ENCODE measurements at places on chromosomes 16 and 17.
A peak's percentile ranks its signal among the peaks of the same experiment; 100 is the strongest.

DNA sequence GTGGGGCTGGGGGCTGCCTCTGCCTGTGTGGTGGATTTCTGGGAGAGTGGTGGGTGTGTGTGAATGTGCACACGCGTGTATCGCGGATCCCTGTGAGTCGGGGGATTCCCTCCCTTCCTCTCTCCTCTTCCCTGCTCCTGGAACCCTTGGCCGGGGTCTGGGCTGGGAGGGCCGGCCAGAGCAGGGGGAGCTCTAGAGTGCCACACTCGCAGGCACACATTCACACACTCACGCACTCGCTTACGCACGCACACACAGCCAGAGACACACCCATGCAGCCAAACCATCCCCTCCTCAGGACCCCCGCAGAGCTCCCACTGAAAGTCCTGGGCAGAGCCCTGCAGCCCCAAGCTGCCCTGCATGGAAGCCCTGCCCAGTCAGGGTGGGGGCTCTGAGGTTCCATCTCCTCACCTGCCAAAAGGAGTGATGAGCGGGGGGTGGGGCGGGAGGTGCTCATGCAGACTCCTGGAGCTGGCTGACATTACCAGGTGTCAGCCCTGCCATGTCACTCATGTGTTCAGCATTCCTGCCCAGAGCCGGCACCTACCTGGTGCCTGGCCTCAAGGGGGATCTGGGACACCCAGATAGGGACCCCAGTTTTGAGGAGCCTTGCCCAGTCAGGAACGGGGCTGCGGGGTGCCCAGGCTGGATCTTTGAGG, 1.9 kb downstream of the NECAB2 start:
- no peak for DNase-seq

- no peak for DNase-seq
Measured at GRCh38 chr17:8861495-8862181, 5.8 kb downstream of the PIK3R6 start.

DNA sequence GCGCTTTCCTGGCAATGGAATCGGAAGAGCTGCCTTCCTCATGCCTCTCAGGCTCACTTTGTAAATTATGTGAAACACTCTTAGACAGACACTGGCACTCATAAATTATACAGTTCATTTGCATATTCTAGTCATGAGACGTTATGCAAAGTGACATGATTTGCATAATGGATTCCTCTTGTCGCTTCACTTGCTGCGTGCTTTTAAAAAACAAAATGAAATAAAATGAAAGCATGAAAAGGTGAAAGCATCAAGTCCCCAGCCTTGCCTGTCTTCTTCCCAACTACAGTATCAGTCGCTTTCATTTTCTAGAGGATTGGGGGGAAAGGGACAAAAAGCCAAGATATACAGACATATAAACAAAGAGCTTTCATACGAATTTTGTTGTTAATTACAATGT, 252.8 kb upstream of the PMFBP1 start:
- no peak for DNase-seq

GRCh38 chr16:53950677-53951076, 246.7 kb downstream of the FTO start:
- no peak for DNase-seq

DNA sequence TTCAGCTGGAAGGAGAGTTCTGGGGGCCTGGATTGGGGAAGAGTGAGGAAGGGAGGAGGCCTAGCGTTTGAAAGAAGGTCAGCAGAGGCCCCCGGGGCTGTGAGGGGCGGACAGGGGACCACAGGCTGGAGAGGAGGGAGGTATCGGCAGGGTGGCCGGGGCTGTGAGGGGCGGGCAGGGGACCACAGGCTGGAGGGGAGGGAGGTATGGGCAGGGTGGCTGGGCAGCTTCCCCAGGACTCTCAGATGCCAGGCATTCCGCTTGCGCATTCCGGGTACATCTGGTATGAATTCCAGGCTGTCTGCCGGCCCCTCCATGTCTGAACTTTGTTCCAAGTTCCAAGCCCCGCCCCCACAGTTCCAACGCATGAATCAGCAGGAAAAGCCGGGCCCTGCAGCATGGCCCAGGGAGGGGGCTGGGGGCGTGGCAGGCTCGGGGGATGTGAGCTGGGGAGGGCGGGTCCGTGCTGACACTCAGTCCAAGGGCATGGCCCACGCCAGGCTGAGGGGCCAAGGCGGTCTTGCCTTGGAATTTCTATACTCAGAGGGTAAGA, 4.3 kb upstream of the TLCD2 start:
- DNase-seq = peak; percentile 31

GRCh38 chr17:75764417-75764710, 628 bp downstream of the GALK1 start:
- DNase-seq = no peak

DNA sequence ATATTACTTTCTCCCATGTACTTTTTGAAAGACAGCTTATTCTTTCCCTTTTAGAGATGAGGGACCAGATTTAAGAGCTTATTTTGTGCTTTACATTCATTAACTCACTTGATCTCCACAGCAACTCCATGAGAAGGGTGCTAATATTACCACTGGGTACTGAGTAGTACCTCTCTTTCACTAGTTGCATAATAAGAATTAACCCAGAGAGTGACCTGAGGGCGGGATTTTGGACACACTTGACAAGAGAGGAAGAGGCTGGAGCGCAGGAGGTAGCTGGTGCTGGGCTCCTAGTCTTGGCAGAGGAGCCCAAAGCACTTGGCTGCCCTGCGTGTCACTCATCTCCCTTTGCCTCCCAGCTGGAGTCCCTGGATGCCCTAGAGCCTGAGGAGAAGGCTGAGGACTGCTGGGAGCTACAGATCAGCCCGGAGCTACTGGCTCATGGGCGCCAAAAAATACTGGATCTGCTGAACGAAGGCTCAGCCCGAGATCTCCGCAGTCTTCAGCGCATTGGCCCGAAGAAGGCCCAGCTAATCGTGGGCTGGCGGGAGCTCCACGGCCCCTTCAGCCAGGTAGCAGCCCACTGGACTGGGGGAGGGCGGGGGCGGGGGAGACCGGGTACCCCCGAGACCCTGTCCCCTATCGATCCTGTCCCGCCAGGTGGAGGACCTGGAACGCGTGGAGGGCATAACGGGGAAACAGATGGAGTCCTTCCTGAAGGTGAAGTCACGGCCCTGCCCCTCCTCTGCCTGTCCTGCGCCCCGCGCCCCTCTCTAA, 1.7 kb upstream of the MAZ start:
- no peak for DNase-seq

GRCh38 chr17:50114849-50115357, 15.1 kb downstream of the SAMD14 start:
- DNase-seq = peak; percentile 38

GRCh38 chr16:14248791-14249190, 177.7 kb downstream of the MRTFB start:
- no peak for DNase-seq

- no peak for DNase-seq
Measured at GRCh38 chr17:15112846-15113617, 152.1 kb downstream of the PMP22 start.

DNA sequence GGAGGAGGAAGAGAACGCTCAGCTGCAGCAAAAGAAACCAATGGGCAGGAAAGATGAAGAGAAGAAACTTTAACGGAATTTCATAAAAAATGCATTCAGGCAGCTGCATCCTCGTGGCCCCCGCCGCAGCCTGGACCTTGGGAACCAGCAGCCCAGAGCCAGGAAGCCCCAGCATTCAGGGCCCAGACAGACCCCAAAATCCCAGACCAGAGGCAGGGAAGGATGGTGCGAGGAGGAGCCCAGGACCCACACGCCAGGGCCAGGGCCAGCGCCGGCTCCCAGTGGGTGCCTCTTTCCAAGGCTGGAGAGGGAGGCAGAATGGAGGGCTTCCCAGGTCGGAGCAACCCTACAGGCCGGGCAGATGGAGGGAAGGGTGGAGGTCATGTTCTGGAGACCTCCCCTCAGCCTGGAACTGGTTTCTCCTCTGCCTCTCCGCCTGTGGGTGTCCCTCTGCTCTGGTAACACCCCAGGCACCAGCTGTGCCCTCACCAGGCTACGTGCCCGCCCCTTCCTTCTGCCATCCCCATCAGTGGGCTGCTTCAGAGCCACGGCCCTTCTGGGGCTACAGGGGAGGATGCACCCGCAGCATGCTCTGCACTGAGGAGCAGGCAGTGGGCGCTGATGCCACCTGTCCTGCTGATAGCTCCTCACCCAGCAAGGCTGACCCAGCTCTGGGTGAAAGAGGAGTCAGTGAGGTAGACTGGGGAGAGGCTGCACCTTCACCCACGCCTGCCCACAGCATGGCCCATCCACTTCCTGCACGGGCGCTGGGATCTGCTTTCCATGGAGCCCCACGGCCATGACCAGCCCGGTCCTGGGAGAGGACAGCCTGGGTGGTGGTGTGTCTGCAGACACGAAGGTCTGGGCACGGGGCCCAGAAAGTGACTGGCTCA, 1.2 kb upstream of the MIF4GD start:
- DNase-seq = peak; percentile 20

DNA sequence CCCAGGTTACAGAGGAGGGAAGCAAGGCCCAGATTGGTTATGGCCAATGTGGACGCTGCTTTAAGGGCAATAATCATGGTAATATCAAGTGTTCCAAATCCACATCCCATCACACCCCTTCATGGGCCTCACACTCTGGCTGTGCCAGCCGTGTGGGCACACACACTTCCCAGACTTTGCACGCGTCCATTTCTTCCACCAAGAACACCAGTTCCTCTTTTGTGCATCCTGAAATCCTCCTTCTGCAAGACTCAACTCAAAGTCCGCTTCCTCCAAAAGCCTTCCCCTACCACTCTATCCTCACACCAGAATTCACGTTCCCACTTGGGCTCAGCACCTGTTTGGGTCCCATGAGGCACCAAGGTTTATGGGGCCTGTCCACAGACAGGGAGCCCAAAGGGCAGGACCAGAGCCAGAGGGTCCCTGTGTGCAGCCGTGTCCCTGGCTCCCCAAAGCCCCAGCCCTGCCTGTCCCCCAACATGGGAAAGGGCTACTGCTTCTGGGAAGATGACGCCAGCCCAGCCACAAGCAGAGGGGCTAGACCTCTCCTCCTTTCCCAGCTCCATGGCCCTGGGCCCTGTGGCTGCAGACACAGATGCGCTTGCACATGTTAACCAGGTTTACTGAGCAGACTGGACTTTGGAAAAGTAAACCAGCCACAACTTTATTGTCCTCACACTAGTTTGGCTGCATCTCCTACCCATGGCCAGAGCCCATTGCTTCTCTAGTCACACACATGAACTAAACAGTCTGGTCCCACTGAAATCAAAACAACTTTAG, 20.3 kb downstream of the SPNS3 start:
- DNase-seq = no peak

- no peak for DNase-seq
Measured at GRCh38 chr17:45333702-45334092, 16.9 kb upstream of the MAP3K14 start.

- DNase-seq = no peak
Measured at GRCh38 chr17:17539591-17539990, 43.4 kb upstream of the RASD1 start.

- DNase-seq = no peak
Measured at GRCh38 chr16:87063543-87063942, 253.6 kb downstream of the C16orf95 start.

GRCh38 chr16:83300326-83300725, 507.5 kb upstream of the HSBP1 start:
- no peak for DNase-seq

DNA sequence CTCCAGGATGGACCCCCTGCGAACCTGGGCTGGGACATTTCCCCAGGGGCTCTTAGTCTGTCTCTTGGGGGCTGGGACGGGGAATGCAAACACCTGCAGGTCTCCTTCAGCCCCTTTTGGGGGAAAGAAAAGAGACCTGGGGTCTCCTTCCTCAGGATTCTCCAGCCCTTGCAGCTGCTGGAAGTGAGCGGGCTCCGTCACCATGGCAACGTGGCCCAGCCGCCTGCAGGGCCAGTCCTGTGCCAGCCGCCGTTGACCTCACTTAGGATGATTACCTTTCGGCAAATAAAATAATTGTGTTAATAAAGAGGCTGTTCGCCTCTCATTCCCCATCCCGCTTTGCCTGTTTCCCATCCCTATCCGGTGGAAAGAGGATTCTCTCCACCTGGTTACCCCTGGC, 25.7 kb downstream of the MRM1 start:
- DNase-seq = no peak

DNA sequence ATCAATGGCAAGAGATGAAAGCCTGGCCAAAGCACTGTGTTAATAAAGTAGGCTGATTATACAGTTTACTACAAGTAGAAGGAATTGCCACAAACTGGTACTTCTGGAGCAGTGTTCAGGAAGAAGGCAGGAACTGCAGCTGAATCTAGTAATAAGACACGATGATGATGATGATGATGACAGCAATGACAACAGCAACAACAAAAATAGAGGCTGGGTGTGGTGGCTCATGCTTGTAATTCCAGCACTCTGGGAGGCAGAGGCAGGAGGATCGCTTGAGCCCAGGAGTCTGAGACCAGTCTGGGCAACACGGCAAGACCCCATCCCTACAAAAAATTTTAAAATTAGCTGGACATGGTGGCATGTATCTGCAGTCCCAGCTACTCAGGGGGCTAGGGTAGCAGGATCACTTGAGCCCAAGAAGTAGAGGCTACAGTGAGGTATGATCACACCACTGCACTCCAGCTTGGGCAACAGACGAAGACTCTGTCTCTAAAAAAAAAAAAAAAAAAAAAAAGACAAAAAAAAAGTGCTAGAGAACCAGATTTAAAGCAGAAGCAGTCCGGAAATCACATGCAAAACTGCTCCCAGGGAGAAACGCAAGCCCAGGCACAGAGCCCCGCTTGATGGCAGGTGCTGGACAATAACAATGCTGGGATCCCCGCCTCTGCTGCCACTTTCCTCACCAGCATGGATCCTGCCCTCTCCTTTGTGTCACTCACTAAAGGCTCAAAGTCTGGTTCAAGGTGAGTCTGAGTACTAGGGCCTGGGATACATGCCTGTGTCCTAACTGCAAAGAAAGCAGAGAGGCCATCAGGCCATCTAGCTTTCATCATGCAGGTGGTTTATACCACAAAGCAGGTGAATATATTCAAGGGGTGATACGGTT, 44.8 kb downstream of the CPPED1 start:
- no peak for DNase-seq

DNA sequence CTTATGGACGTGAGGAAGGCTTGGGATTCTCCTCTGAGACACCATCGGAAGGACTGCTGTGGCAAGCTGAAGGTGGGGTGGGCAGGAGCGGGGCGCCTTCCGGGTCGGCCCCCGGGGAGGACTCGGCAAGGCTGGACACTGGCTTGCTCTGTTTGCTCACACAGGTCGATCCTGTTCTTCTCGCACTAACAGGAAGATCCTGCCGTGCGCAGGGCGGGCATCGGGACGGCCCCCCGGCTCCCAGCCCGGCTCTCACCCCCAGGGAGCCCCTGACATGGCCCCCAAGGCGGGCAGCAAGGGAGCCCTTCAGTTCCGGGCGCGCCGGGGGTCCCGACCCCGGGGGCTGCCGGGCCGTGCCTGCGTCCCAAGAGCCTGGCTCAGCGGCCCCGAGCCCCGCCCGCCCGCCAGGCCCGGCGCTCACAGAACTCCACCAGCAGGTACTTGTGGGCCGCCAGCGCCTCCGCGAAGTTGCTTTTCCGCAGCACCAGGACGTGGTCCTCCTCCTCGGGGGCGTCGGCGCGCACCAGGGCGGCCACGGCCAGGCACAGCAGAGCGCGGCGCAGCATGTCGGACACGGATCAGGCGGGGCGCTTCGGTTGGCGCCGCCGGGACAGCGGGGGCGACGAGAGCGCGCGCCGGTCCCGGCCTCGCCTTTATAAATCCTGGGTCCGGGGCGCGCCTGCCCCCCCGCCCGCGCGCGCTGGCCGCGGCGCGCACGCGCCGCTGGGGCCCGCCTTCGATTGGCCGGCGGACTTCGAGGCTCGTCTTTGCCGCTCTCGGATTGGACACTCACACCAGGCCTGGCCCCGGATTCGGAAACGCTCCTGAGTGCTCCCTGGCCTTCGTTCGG, at the start of gene P4HB:
Gene P4HB, minus strand, starts transcription at position 630 of the 850 bp plus-strand sequence. Its CDS starts 64 bp downstream, at position 566.
- no peak for DNase-seq

Data from activated naive CD8-positive, alpha-beta T cell treated with anti-CD3 and anti-CD28 coated beads for 36 hours (primary cell).